ENCODE measurements at places on chromosomes 2 and 18.

DNA sequence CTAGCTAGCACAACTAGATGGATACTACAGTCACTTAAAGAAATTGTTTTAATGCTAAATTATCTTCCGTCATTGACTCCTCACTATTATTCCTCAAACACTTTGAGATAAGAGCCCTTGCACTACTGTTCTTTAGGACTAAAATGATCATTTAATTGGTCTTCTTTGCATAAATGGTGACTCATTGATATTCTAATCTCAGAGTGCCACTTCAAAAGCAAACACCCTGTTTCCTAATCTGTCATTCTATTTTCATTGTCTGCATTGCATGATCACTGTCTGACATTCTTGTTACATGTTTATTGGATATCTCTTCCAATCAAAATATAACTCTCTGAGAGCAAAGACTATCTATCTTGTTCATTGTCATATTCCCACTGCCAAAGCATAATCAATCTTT is 313.9 kb downstream of the EXOC6B start:
- DNase-seq: no peak

GRCh38 chr2:56084111-56084901 is 99.5 kb upstream of the CCDC85A start:
- DNase-seq: no peak

- no peak for DNase-seq
These were observed 202.8 kb downstream of the DNER start for GRCh38 chr2:229511524-229511923.

DNA sequence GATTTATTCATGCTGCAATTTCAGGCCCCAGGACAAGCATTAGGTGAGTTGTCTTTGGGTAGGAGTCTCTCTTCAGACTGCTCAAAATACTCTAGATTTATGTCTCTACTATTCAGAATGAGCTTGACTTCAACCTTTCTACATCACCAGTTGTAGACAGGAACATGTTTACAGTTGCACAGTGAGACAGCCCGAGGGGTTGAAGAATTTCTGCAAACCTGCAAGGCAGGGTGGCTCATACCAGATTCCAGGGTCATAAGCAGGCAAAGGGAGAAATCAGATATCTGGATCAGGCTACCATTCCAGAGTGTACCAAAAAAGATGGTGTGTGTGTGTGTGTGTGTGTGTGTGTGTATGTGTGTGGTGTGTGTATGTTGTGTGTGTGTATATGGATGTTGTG is 112.4 kb downstream of the SPP2 start:
- DNase-seq: no peak

- DNase-seq: no peak
These were observed 367.7 kb upstream of the NETO1 start for GRCh38 chr18:73235491-73235890.

GRCh38 chr2:197943731-197944130 is 139.3 kb downstream of the PLCL1 start:
- DNase-seq: no peak

DNA sequence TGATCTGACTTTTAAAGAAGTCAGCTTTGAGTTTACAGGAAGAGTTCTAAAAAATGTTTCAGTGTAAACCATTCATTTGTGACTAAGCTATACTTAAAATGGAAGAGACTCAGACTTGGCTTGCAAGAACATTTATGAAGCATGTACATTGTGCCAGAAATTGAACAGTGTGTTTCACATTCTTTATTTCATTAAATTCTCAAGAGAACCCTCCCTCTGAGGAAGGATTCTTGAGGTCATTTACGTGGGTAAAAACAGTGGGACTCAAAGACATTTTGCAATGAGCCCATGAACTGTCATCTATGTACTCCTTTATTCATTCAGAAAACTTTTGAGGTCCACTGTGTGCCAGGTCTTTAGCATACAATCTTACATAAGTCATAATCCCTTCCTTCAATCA is 143.6 kb upstream of the ZNF521 start:
- no peak for DNase-seq

DNA sequence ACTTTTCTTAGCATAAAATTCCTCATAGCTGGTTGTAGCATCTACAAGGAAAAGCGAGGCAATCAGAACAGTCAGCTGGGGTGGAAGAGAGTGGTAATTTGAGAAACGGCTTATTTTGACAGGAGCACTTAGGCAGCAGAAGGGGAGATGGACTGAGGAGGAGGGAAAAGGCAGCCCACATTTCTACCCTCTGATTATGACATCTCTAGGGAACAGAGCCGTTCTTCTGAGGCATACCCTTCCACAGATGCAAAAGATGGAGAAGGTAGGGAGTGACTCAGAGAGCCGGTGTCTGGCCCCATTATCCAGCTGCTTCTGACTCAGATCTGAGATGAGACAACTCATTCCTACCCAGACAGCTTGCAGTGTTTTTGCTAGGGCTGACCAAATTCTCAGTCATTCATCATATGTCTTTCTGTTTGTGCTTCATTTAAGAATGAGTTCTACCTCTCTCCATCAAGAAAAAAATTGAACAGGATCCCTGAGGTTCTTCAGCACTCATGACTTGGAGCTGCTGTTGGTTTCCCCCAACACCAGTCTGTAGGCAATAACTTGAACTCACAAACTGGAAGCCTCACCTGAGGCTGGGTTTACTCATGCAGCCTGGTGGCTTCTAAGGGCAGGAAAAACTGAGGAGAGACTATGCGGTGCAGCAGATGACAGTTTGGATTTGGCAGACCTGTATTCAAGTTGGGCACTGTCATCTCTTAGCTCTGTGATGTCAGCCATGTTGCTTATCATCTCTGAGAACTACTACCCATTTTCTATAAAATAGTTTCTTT is 15.9 kb upstream of the SEC11C start:
- DNase-seq: no peak

DNA sequence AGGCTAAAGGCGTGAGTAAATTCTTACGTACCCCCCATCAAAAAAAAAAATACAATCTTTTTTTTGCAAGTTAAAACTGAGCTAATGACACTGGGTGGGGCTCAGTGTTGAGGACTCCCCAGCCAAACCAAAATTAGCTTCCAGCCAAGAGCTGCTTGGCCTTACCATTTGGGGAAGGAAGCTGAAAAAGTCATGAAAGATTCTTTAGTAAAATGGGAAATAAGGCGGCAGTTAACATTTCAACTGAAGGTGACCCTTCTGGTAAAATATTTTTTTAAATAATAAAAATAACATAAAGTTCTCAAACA is 16.4 kb downstream of the SMAD7 start:
- DNase-seq: no peak

- no peak for DNase-seq
These were observed 40.6 kb upstream of the RIOK3 start for GRCh38 chr18:23412351-23412964.

DNA sequence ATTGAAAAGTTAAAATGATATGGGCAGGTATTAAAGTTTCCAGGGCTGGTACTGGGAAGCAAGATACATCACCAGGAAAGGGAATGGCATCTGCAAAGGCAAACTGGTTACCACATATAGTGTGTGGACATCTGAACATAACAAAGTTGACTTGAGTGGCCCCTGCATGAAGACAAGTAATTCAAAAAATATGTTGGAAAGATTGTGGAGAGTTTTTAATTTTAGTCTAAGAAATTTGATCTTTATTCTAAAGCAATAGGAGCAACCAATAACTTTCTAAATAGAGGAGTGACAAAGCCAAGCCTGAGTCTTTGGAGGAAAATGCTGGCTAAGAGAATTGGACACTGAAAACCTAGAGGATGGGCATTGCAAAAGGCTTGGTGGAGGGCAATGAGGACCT is 278.2 kb downstream of the ALK start:
- no peak for DNase-seq

DNA sequence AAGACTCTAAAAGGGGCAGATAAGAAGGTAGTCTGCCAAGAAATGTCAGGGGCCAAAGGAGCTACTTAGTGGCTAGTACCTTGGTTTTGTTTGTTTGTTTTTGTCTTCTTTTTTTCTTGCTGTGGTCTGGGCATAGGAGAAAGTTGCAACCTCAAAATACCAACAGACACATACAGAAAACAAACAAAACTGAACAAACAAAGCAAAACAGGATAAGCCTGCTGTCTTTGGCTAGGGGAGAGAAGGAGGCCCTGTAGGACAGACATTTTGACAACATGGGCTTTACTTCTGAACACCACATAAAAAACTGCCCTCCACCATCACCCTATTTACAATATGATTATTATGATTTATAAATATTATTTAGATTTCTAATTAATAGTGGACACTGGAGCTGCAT is 460.8 kb downstream of the PTH2R start:
- no peak for DNase-seq

- no peak for DNase-seq
These were observed 323.0 kb upstream of the NT5C1B start for GRCh38 chr2:18912225-18912888.

GRCh38 chr2:60822987-60823386 is 58.4 kb upstream of the REL start:
- no peak for DNase-seq

GRCh38 chr2:241519669-241520068 is 11.3 kb upstream of the STK25 start:
- DNase-seq: no peak

DNA sequence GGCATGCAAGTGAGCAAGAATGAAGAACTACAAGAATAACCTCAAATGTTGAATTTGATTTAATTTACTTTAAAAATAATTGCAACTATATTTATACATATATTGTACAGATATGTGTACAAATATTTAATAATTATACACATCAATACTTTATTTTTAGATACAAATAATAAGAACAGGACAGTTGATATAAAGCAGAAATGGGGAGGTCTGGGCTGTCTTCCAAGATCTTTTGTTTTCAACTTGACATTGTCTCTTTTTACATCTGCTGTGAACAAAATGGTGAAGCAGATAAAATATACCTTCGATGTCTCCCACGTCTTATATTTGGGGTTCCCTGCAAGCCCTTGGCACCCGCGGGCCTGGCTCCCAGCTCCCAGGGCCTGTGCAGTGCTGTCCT is 231.3 kb upstream of the RBBP8 start:
- no peak for DNase-seq

GRCh38 chr2:26671691-26672090 is 20.8 kb upstream of the KCNK3 start:
- no peak for DNase-seq

GRCh38 chr2:2192091-2192955 is 138.8 kb downstream of the MYT1L start:
- DNase-seq: no peak

- no peak for DNase-seq
These were observed 21.9 kb upstream of the ICOS start for GRCh38 chr2:203914546-203915182.

GRCh38 chr18:61892683-61893308 is at the start of gene RNF152:
RNF152 (minus strand) TSS chr18:61893007; CDS start chr18:61816463, 76,544 bp downstream.
- no peak for DNase-seq

GRCh38 chr2:230496891-230497290 is 80.9 kb downstream of the SP100 start:
- DNase-seq: no peak

DNA sequence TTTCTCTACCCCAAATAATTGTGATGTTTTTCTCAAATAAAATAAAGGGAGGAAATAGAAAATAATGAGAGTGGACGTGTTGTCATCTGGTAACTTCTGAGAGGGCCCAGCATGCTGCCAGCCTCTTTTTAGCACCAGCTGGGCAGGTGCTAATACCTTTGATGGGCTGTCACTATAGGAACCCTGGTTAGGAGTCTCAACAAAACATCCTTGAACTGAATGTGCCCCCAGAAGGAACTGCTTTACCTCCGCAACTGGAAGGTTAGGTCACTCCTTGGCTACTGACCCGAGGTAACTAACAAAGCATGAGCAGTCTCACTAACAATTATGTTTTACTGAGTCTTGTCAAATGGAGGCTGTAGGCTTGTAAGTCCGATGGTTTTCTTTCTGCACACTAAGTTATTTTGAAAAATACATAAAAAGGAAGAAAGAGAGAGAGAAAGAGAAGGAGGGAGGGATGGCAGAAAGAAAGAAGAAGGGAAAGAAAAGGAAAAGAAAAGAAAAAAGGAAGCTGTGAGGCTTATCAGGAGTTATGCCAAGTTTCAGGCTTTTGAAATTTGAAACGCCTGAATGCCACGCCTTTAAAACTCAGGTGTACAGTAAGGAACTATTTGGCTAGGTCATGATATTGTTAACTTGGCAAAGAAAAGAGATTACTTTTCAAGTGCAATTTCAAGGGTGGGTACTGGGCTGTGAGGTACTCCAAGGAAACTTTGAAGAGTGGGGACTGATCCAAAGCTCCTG is 91.0 kb downstream of the TGIF1 start:
- DNase-seq: no peak

- no peak for DNase-seq
These were observed 158.5 kb downstream of the FTCDNL1 start for GRCh38 chr2:199692489-199692888.

GRCh38 chr2:176902454-176902853 is 310.1 kb upstream of the HNRNPA3 start:
- DNase-seq: no peak

GRCh38 chr2:88038263-88039105 is 17.1 kb downstream of the KRCC1 start:
- DNase-seq: no peak

DNA sequence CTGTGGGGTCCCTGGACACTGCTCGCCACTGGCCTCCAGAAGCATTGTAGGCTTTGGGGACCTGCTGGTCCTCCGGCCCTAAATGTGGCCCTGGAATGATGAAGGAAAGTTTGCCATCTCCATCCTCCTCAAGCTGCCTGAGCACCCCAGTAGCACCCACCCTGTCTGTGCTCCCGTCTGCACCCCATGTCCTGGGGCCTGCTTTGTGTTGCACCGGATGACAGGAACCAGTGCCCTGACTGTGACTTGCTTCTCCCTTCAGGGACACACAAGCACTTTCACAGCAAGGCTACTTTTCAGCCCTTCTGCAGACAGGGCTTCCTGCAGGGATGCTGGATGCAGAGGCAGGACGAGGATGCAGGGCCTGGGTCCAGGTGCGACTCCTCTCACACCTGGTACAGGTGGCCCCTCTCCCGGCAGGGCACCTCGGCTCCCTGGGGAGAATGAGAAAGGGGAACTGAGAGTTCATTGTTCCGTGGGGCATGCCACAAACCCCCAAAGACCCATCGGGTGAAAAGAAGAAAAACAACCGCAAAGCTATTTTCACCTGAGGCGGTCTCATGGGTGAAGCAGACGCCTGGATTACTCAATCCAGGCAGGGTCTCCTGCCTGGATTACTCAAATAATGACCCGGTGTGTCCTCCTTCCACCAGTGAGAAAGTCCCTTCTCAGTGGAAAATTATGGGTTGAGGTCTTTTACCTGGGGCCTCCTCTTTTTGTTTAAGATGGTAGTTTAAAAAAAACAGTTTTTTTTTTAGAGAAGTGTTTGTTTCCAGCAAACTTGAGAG is 74.9 kb downstream of the LONRF2 start:
- DNase-seq: no peak

GRCh38 chr2:53942280-53942679 is 28.5 kb downstream of the PSME4 start:
- no peak for DNase-seq
